Effector memory CD4-positive, alpha-beta T cell (primary cell): ENCODE measurements at places on chromosomes 5 and 9.

- no peak overlapping the region for H3K27ac ChIP-seq
- H3K4me3 ChIP-seq = no peak overlapping the region
- DNase-seq = no peak
- H3K4me1 ChIP-seq = no peaks in the 10 kb centered on the region
- no peaks in the 10 kb centered on the region for H3K36me3 ChIP-seq
- H3K27me3 ChIP-seq = no peaks in the 10 kb centered on the region
Measured at GRCh38 chr5:94442991-94443390, 175.4 kb downstream of the KIAA0825 start.

- no peaks in the 10 kb centered on the region for H3K4me1 ChIP-seq
- no peaks in the 10 kb centered on the region for H3K36me3 ChIP-seq
- H3K4me3 ChIP-seq = no peak overlapping the region
- no peaks in the 10 kb centered on the region for H3K27me3 ChIP-seq
Measured at GRCh38 chr9:6052293-6052919, 37.0 kb upstream of the RANBP6 start.

DNA sequence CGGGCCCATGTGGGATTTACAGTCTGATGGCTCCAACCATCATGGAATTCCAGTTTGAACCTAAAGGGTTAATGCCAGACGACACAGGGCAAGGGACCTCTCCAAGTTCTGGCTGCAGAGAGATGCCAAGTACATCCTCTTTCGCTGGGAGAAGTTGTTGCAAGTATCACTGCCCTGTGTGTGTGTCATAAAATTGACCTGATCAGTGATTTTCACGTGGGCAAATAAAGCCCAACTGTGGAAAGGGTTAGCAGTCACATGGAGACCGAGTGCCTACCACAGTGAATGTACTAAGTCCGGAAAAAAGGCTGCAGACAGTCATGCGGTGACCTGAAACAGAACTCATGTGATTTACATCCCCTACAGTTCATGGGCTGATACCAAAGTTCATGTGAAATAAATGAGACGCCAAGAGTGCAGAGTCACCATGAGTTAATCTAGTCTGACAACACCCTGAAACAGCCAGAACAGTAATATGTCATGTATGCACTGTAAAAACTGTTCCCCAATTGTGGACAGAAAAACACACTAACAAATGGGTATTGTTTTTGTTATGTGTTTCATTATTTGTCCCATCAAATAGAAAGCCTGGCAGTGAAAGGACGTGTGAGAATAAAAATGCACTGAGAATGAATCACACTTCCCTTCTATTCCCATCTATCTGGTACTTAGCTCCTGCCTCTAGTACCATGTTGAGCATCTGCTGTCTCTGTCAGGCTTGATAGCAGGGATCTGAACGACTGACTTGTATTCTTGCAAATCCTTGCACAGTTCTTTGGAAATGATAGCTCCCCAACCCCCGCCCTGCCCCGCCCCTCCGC, 115.7 kb downstream of the SUSD1 start:
- no peaks in the 10 kb centered on the region for H3K27me3 ChIP-seq
- peaks cover 5% of the 10 kb centered on the region for H3K4me1 ChIP-seq
- DNase-seq = no peak
- H3K27ac ChIP-seq = no peak overlapping the region

- H3K4me1 ChIP-seq = no peaks in the 10 kb centered on the region
- H3K36me3 ChIP-seq = no peaks in the 10 kb centered on the region
- DNase-seq = no peak
- H3K4me3 ChIP-seq = no peak overlapping the region
Measured at GRCh38 chr5:59587489-59588337, 305.8 kb downstream of the PDE4D start.

- H3K27ac ChIP-seq = no peak overlapping the region
- no peak overlapping the region for H3K4me3 ChIP-seq
- no peaks in the 10 kb centered on the region for H3K27me3 ChIP-seq
Measured at GRCh38 chr9:13589034-13589737, 309.7 kb upstream of the MPDZ start.

DNA sequence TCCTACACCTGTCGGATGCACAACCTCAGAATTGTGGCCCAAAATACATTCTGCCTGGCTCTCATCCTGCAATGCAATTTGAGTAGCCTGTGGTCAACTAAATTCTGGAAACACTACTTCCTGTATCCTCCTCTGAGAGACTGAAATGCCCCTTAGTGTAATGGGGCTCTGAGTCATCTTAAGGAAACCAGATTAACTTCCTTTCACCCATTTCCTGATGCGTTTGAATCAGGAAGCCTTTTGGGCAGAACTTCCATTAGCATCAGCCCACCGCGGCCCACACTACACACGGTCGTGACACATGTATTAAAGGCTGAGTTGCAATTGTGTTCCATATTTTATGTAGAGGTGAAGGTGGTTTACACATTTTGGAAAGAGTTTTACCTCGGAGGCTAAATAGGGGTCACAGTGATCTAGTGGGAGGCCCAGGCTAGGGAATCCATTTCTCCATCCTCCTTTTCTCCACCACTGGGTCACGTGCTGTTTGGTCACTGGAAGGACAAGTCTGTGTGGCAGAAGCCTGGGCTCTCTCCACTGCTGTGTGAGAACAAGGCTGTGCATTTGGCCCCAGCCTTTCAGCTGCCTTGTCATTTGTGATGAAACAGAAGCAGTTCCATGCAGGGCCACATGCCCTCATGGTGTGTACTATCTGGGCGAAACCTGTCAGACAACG, 55.9 kb downstream of the DAP start:
- H3K4me3 ChIP-seq = no peak overlapping the region
- no peak for DNase-seq
- H3K4me1 ChIP-seq = peaks cover 12% of the 10 kb centered on the region
- no peaks in the 10 kb centered on the region for H3K36me3 ChIP-seq
- H3K27ac ChIP-seq = no peak overlapping the region

GRCh38 chr5:31359839-31360238, 166.4 kb downstream of the CDH6 start:
- no peak for DNase-seq
- H3K27me3 ChIP-seq = no peaks in the 10 kb centered on the region
- no peaks in the 10 kb centered on the region for H3K36me3 ChIP-seq
- H3K4me1 ChIP-seq = no peaks in the 10 kb centered on the region
- H3K4me3 ChIP-seq = no peak overlapping the region

DNA sequence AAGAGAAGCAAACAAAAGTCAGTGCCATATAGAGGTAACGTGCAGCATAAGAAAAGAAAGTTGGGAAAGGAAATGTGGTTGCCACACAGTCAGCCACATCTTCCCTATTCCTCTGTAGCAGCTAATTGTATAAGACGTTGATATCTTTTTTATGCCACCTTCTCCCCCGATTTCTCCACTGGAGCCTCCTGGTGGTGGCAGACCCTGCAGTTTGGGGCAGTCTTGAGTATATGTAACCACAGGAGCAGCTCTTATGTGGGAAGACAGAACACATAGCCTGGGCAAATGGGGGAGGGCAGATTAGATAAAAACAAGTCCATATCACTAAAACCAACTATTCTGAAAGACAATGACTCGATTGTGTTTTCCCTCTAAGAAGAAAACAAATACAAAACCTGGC, 99.7 kb downstream of the PLCXD3 start:
- DNase-seq = no peak
- H3K27ac ChIP-seq = no peak overlapping the region
- H3K4me3 ChIP-seq = no peak overlapping the region

GRCh38 chr9:114719290-114719689, 37.3 kb upstream of the TEX48 start:
- H3K4me1 ChIP-seq = peaks cover 34% of the 10 kb centered on the region
- no peak overlapping the region for H3K4me3 ChIP-seq
- no peak for DNase-seq
- H3K27me3 ChIP-seq = no peaks in the 10 kb centered on the region
- peak overlapping the region; percentile 50 for H3K27ac ChIP-seq

DNA sequence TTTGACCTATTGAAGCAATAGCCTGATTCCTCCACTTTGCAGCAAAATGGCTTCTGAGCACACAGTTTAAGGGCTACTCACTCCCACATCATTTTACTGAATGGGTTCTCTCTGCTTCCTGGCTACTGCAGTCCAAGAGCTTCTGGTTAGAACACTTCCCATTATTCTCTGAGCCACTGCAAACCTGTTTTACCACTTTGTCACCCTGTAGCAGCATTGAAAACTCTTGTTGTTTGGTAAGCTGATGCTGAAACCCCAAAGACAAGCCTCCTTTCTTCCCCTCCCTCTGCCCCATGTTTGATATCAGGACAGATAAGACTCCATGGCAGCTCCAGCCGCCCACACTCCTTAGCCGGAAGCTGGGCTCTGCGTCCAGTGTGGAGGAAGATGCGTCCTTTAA, 84.4 kb upstream of the RARS1 start:
- no peak overlapping the region for H3K27ac ChIP-seq
- no peaks in the 10 kb centered on the region for H3K36me3 ChIP-seq
- H3K27me3 ChIP-seq = no peaks in the 10 kb centered on the region
- no peaks in the 10 kb centered on the region for H3K4me1 ChIP-seq
- DNase-seq = no peak

- no peak overlapping the region for H3K4me3 ChIP-seq
- H3K27me3 ChIP-seq = no peaks in the 10 kb centered on the region
- DNase-seq = no peak
- no peak overlapping the region for H3K27ac ChIP-seq
- no peaks in the 10 kb centered on the region for H3K36me3 ChIP-seq
- H3K4me1 ChIP-seq = no peaks in the 10 kb centered on the region
Measured at GRCh38 chr5:166746506-166746905, 1544.9 kb upstream of the WWC1 start.

DNA sequence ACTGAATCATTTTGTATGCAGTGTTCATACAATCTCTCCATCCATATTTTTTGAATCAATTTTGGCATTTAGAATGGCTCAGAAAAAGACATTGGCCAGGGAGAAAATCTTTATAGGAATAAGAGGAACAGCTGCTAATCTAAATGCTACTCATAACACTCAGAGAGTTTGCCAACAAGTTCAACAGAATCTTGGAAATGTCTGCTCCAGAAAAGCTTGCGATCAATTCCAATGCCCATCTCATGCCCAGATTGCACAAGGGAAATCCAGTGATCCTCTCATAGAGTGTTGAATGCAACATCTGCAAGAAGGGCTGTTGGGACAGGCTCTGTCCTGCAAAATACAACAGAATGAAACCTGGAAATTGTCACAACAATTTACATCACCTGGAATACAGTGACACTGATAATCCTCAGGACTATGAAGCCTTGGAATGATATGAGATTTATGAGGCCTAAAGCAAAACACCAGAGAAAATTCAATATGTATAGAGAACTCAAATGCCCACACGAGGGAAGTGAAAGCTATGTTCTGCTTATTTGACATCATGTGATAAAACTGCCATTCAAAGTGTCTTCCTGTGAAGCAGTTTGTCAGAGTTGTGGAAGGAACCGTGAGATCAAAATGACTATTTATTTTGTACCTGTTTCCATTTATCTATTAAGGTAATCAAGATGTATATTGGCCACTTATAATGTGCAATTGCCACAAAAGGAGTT, 190.1 kb downstream of the PARP8 start:
- H3K36me3 ChIP-seq = no peaks in the 10 kb centered on the region
- H3K4me1 ChIP-seq = no peaks in the 10 kb centered on the region
- H3K4me3 ChIP-seq = no peak overlapping the region

GRCh38 chr5:81554647-81555046, 160.7 kb upstream of the ACOT12 start:
- H3K36me3 ChIP-seq = no peaks in the 10 kb centered on the region
- H3K27me3 ChIP-seq = no peaks in the 10 kb centered on the region
- no peak overlapping the region for H3K4me3 ChIP-seq
- no peak overlapping the region for H3K27ac ChIP-seq

- H3K27me3 ChIP-seq = no peaks in the 10 kb centered on the region
- H3K36me3 ChIP-seq = no peaks in the 10 kb centered on the region
- no peak overlapping the region for H3K27ac ChIP-seq
- no peak overlapping the region for H3K4me3 ChIP-seq
- DNase-seq = no peak
Measured at GRCh38 chr9:100466171-100466828, 6.6 kb upstream of the TMEFF1 start.

- no peak for DNase-seq
- H3K27me3 ChIP-seq = no peaks in the 10 kb centered on the region
- H3K4me3 ChIP-seq = no peak overlapping the region
- H3K27ac ChIP-seq = no peak overlapping the region
- H3K36me3 ChIP-seq = no peaks in the 10 kb centered on the region
Measured at GRCh38 chr5:59798862-59799667, 94.5 kb downstream of the PDE4D start.

- no peak for DNase-seq
- H3K36me3 ChIP-seq = no peaks in the 10 kb centered on the region
- no peak overlapping the region for H3K27ac ChIP-seq
Measured at GRCh38 chr5:166651234-166651633, 1640.2 kb upstream of the WWC1 start.

- H3K4me3 ChIP-seq = no peak overlapping the region
- H3K27me3 ChIP-seq = no peaks in the 10 kb centered on the region
- no peak overlapping the region for H3K27ac ChIP-seq
- H3K4me1 ChIP-seq = no peaks in the 10 kb centered on the region
- H3K36me3 ChIP-seq = no peaks in the 10 kb centered on the region
Measured at GRCh38 chr5:103424453-103425205, 138.0 kb downstream of the NUDT12 start.

GRCh38 chr9:37209431-37210386, 89.3 kb downstream of the ZCCHC7 start:
- H3K27ac ChIP-seq = no peak overlapping the region
- no peaks in the 10 kb centered on the region for H3K36me3 ChIP-seq
- no peaks in the 10 kb centered on the region for H3K4me1 ChIP-seq
- no peaks in the 10 kb centered on the region for H3K27me3 ChIP-seq
- H3K4me3 ChIP-seq = no peak overlapping the region

- H3K27me3 ChIP-seq = no peaks in the 10 kb centered on the region
- DNase-seq = no peak
Measured at GRCh38 chr5:124935065-124935464, 188.6 kb upstream of the ZNF608 start.

- H3K27me3 ChIP-seq = no peaks in the 10 kb centered on the region
- no peak for DNase-seq
- H3K4me1 ChIP-seq = no peaks in the 10 kb centered on the region
- H3K4me3 ChIP-seq = no peak overlapping the region
- H3K27ac ChIP-seq = no peak overlapping the region
Measured at GRCh38 chr5:8068078-8068477, 199.1 kb downstream of the MTRR start.

DNA sequence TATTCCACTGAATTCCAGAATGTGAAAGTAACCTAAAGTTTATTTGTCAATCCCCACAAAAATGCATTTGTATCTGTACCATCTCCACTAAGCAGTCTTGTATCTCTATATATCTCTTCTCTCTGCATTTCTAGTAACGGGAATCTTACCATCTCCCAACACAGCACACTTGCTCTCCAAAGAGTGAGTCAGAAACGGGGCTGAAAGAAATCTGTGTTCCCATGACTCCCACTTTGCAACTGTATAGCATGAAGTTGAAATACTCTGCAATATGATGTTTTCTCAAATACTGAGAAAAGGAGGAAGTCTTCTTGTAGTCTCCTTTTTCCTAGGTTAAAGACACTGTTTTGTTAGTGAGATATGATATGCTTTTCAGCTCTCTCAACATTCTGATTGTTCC, 848.8 kb upstream of the ACO1 start:
- no peak for DNase-seq
- no peaks in the 10 kb centered on the region for H3K4me1 ChIP-seq
- H3K4me3 ChIP-seq = no peak overlapping the region
- no peaks in the 10 kb centered on the region for H3K27me3 ChIP-seq
- H3K36me3 ChIP-seq = no peaks in the 10 kb centered on the region
- no peak overlapping the region for H3K27ac ChIP-seq

GRCh38 chr5:140868721-140869554, at the start of gene PCDHA11:
TSS of gene PCDHA11 (plus strand) at chr5:140868957. CDS start at chr5:140869104, 147 bp downstream.
- no peak within 1 kb of the TSS for H3K4me3 ChIP-seq
- H3K27ac ChIP-seq = no peak within 1 kb of the TSS
- H3K4me1 ChIP-seq = no peaks in the 10 kb centered on the region
- no peaks in the 10 kb centered on the region for H3K36me3 ChIP-seq
